H7 (cell line): ENCODE measurements at places on chromosomes 7 and 10. TPM values are rescaled to one million over a fixed set of nuclear protein-coding genes. Genes with fewer than 3 reads are reported as not detected.

Gene HOXA3
- total RNA-seq = not detected in 2 replicates

Gene ASZ1
- total RNA-seq = not detected in 2 replicates

Gene PLXNA4
- 0.59 and 1.0 TPM in 2 replicates for total RNA-seq

Gene SFRP5
- total RNA-seq = 1.9 and 2.3 TPM in 2 replicates

Gene CLDN12
- 31.5 and 38.6 TPM in 2 replicates for total RNA-seq
